ENCODE measurements at places on chromosomes 7 and 10.

GRCh38 chr7:75998038-75998437, 3.6 kb upstream of the TMEM120A start:
- no peak for DNase-seq

DNA sequence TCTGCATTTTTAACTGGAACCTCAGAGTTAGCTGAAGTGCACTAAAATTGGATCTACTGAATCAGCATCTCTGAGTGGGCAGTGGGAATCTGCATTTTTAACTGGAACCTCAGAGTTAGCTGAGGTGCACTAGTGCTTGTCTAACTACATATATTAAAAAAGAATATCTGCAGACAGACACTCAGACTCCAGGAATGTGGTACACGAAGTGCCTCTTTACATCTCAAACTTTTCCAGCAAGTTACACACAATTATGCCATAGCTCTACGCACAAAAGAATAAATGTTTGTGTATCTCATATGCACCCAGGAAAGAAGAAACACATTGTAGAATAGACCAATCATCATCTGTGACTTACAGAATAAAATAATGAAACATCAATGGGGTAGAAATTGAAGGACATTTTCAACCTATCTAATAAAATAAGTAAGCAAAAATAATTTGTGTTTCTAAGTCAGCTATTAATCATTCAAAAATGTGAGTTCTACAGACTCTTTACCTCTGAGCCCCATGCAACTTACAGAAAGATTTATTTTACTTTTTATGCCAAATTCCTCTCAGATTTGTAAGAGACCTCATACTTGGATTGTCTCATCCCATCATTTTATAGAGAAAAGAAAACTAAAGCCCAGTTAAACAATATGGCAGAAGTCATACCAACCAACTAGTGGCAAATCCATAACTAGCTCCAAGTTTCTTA, 28.3 kb downstream of the PPP1R3A start:
- DNase-seq = no peak

- DNase-seq = no peak
Measured at GRCh38 chr10:11301571-11302111, 284.0 kb downstream of the CELF2 start.

GRCh38 chr7:98281757-98282606, 496 bp downstream of the BRI3 start:
- DNase-seq = no peak

GRCh38 chr7:55070271-55070743, 51.5 kb downstream of the EGFR start:
- no peak for DNase-seq

GRCh38 chr7:154484406-154484805, 432.2 kb downstream of the DPP6 start:
- DNase-seq = no peak

DNA sequence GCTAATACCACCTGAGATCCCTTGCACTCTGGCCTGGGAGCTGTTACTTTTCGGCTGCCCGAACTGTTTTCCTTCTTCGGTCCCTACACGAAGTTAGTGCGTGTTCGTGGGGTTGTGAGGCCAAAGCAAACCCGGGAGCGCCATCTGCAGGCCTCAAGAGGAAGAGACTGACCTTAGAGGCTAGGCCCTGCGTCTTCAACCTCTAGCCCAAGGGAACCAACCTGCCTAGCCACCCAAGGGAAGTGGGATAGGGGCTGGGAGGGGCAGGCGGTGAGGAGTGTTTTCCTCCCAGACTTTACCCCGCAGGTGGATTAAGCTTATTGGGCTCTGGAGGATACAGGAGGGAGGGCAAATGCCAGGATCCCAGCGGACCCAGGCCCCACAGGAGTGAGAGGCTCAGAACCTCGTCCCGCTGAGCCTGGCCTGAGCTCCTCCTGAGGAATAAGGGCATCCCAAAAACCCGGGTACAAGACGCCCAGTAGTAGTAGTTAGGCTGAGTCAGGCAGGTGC, 1.7 kb upstream of the PAX2 start:
- peak; percentile 49 for DNase-seq

GRCh38 chr7:149362696-149363095, 98.2 kb downstream of the ZNF777 start:
- DNase-seq = no peak

DNA sequence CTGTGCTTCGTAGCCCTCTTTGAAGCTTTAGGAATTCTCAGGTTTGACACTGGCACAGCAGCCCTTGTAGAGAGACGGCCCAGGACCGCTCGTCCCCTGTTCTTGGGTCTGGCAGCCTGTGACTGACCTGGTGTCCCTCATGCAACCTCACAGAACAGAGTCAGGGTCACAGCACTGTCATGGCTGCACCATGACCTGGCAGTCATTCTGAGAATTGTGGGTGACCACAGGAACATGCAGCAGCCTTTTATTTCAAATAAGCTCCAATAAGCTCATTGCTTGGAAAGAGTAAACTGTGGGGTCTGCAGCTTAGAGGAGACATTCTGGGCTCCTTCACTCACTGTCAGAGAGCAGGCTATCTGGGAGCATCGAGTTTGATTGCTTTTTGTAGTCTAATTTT, 42.5 kb downstream of the MYO1G start:
- DNase-seq = no peak

GRCh38 chr10:72753760-72754231, 61.9 kb downstream of the MCU start:
- no peak for DNase-seq

DNA sequence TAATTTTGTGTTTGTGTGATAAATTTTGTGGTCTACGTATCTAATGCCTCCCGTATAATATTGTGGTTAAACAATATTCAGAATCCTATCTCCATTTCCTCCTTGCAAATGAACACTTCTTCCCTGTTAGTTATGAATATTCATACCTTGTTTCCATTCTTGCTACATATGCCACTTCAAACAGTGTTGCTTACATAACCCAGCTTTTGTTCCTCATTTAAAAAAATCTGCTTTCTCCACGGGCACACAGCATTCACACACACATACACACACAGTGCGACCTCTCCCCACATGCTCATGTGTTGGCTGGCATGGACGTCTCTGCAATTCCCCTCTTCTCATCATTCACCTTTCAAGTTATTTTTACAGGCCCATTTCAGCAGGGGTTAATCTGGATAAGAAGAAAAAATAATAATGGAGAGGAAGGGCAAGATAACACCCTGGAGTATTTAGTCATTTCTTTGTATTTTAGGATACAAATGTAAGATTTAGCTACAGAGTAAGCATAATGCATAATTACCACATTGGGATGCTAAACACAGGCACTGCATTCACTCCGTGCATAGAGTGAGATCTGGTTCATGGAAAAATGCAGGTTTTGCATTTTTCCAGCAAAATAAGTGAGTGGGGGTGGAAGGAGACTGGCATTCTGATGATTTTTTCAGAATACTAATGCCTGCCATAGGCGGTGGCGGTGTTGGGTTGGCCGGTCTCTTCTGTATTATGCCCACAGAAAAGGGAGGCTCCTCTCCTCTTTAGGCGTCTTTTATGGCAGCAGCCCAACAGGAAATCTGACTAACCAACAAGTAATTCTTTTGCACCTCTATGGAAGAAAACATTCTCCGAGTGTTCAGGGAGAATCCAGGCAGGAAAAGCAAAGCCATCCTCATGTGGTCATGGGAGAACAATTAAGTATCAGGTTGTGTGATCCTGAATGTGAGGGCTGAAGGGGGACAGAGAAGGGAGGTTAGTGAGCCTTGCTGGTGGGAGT, 31.7 kb upstream of the ELMO1 start:
- DNase-seq = no peak

GRCh38 chr10:7622969-7623368, 43.8 kb downstream of the ITIH5 start:
- DNase-seq = no peak

GRCh38 chr7:71846160-71846559, 566.0 kb downstream of the CALN1 start:
- no peak for DNase-seq

DNA sequence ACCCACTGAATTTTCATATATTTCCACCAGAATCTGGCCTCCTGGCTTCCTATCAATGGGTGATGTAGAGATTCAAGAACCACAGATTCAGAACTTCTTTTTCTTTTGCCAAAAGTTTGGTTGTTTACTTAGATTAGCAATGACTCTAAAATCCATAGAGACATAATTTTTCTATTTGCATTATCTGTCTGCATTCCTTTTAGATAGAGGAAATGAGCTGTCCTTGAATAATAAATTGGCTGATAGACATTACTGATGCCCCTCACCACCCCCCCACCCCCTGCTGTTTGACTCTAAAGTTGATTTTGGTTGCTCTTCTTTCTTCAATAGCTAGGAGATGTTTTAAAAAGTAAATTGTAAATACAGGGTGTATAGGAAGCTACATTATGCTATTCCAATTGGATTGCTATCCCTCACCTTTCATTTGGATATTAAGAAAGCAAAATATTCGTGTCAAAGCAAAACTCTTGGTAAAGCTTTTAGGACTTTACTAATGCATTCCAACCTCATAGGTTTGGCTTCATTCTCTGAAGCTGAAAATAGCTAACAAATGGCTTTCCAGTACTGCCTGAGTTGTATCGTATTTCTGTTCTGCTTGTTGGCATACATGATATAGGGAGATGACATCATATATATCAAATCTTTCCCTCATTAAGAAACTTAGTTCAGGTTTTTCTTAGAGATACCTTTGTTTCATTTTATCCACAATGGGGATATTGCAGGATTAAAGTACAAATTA, 606.0 kb downstream of the ARL4A start:
- DNase-seq = no peak

GRCh38 chr7:83040484-83040883, 122.2 kb downstream of the PCLO start:
- DNase-seq = no peak

DNA sequence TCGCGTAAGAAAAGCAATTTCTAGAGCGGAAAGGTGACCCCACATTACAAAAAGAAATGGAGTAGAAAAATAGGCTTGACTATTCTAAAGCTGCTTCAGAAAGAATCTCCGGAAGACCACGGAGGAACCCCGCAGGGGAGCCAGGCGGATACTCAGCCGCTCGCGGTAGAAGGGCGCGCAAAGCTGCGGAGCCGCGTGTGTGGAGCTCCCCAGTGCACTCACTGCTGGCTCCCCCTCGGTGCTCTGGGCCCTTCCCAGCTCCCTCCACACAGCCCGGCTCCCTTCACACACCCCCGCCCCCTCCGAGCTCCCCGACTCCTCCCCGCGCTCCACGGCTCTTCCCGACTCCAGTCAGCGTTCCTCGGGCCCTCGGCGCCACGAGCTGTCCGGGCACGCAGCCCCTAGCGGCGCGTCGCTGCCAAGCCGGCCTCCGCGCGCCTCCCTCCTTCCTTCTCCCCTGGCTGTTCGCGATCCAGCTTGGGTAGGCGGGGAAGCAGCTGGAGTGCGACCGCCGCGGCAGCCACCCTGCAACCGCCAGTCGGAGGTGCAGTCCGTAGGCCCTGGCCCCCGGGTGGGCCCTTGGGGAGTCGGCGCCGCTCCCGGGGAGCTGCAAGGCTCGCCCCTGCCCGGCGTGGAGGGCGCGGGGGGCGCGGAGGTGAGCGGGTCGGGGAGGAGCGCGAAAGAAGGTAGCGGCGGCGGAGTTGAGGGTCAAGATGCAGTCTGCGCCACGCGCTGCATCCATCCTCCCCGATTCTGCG, at the start of gene STEAP2:
STEAP2 (plus strand) TSS at position 350 of the 758 bp plus-strand sequence. CDS start 13,343 bp downstream, outside the sequence.
- no peak for DNase-seq

GRCh38 chr10:23073527-23073926, 21.9 kb upstream of the MSRB2 start:
- no peak for DNase-seq

- peak; percentile 76 for DNase-seq
Measured at GRCh38 chr7:103075337-103075918, 488 bp downstream of the ARMC10 start.

GRCh38 chr7:21996641-21997040, 50.9 kb upstream of the CDCA7L start:
- DNase-seq = no peak

DNA sequence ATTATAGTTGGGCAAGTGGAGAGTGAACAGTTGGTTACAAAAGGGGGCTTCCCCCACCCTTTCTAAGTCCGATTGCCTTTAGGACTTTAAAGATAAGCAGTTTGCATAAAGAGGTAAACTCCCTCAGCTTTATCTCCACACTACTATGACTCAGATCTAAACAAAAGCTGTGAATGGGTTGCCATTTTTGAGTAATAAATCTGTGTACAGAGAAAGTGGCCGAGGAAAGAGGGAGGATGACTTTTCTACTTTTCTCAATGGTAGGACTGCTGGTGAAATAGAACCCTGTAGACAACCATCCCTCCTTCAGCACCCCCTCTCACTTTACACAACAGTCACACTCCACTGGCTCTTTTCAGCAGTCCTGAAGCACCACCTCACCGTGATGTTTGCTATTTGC, 71.2 kb downstream of the DNMBP start:
- no peak for DNase-seq

GRCh38 chr7:28921822-28922221, 36.3 kb downstream of the TRIL start:
- DNase-seq = no peak

DNA sequence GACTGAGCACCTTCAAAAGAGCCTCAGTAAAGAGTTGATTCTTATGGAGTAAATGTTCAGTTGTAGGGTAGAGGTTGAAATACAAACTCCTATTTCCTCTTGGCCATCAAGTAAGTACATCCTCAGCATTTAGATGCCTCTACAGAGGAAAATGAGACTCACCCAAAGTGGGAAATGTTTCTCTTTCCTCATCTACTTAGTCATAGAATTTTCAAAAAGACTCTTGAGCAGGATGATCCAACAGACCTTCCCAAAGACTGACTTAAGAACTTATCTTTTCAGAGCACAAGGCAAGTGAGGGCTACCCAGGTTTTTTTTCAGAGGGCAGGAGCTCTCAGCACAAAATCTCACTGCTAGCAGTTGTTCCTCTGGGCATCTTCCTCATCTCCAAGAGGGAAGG, 449.1 kb downstream of the KCNMA1 start:
- DNase-seq = no peak

DNA sequence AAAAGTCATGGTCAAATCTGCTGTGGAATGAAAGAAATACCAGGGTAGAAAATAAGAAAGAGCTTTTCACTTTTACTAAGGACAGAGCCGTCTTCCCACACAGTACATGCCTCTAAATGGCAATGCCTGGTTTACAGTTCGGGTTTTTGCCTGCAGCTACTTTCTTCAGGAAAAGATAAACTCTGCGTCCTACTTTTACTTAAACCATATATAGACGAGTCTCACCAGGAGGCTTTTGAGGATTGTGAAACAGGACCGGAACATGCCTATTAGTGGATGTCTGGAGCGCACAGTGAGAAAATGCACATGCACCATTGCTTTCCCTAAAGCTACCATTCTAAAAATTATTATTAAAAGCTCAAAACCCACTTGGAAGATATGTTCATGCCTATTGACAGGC, 70.5 kb downstream of the KLF6 start:
- DNase-seq = no peak

DNA sequence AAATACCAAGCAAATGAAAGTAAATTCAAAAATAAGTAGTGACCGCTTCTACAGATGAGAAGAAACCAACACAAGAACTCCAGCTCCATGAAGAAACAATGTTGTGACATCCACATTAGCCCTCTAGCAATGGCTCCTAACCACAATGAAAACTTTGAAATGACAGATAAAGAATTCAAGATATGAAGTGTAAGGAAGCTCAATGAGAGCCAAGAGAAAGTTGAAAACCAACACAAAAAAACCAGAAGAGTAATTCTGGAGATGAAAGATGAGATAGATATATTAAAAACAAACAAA, 68.2 kb upstream of the DDC start:
- no peak for DNase-seq
